ENCODE measurements at places on chromosomes 4 and X. TPM values are rescaled to one million over a fixed set of nuclear protein-coding genes. Genes with fewer than 3 reads are reported as not detected.
A peak's percentile ranks its signal among the peaks of the same experiment; 100 is the strongest.

The MAGEA12 gene
- polyA plus RNA-seq, result not detected

The GPR78 gene
- polyA plus RNA-seq, result 0.08 TPM

The IQCM gene
- not detected for polyA plus RNA-seq

The PHOX2B gene
- polyA plus RNA-seq, result not detected

The FAM156B gene
- polyA plus RNA-seq, result 19.4 TPM

The AADAT gene
- polyA plus RNA-seq, result 17.3 TPM

The GRSF1 gene
- 160 TPM for polyA plus RNA-seq

The FGFBP2 gene
- 0.29 TPM for polyA plus RNA-seq

The FGF16 gene
- 3.6 TPM for polyA plus RNA-seq

The ZNF630 gene
- 1.8 TPM for polyA plus RNA-seq

The LGI2 gene
- polyA plus RNA-seq, result 8.6 TPM

The SAT1 gene
- polyA plus RNA-seq, result 36.2 TPM

DNA sequence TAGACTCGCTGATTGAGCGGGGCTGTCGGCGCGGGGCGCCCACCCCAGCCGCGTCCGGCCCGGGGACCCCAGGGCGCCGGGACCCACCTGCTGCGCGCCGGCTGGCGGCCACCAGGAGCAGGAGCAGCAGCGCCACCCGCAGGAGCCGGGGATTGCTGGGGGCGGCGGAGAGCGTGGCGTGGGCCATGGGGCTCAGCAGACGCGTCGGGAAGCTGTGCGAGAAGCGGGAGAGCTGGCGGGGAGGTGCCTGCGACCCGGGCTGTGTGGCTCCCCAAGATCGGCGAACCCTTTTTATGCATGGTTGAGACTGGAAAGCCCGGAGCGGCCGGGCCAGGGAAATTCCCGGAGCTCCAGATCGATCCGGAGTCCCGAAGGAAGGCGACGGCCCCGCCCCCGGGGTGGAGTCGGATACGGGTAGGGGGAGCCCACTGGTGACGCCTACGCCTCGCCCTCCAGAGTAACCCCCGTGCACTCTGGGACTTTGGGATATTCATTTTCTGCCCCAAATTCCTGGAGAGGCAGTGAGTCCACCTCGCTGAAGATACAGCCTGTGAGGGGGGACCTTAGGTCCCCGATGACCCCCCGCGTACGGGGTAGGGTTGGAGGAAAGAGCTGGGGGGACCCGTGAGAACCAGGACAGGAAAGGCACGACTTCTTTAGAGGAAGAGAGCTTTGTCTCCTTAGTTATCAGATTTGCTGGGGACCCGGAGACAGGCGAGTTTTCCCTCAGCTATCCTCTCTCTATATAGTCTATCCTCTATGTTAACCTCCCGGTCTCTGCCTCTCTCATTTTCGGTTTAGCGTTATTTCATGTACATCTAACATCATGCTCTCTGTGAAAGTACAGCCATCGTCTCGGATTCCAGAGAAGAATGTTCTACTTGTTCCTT, at the start of gene CXCL3:
Gene CXCL3 (minus strand): TSS at position 265 of the 890 bp plus-strand sequence. CDS start 78 bp downstream, at position 187.
- DNase-seq, result peak; percentile 43

DNA sequence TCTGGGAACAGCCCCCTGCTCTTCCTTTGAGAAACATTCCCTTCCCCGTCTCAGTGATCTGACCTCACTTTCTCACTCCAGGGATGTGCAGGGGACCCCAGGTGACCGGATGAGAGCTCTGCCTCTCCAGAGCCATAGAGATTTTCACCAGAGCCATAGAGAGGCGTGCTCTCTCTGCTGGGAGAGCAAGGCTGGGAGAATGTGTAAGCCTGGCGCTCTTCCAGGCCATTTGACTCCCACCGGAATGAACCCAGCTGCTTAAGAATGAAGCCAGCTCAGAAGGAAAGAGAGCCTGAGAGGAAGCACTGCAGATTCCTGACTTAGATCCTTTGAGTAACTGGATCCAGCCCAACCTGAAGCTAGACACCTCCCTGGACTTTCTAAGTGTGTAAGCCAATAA, 106.4 kb downstream of the DHX15 start:
- peak; percentile 84 for DNase-seq

DNA sequence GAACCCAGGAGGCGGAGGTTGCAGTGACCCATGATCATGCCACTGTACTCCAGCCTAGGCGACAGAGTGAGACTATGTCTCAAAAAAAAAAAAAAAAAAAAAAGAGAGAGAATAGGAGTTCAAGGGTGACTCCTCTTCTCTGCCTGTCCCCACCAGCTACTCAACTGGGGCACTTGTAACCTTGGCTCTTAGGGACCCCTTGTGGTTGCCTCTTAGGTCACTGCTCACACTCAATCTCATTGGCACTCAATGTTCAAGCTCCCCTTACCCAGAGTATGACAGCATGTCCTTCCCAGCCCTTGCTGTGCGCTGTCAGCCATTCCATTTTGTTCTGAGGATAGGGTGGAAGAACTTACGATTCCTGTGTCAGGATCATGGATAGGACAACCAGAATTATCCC, 82.4 kb upstream of the BEND4 start:
- no peak for DNase-seq

DNA sequence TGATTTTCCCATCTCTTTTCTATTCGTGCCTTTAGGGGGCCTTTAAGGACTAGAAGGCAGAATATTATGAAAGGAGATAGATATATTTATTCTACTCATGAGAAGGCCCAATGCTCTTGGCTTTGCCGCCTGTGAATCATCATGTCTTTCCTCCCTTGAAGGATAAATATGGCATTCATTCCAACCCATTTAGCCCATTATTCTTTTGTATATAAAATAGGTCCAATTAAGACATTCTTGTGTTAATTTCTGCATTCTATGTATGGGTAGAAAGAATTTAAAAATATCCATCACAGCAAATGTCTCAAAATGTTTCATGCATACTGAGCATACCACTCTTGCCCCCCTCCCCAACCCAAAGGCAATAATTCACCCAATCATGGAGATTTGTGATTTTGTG, 115.1 kb downstream of the AFF2 start:
- no peak for DNase-seq

- DNase-seq, result no peak
Observed at GRCh38 chr4:126238013-126238412, 923.3 kb downstream of the FAT4 start.

DNA sequence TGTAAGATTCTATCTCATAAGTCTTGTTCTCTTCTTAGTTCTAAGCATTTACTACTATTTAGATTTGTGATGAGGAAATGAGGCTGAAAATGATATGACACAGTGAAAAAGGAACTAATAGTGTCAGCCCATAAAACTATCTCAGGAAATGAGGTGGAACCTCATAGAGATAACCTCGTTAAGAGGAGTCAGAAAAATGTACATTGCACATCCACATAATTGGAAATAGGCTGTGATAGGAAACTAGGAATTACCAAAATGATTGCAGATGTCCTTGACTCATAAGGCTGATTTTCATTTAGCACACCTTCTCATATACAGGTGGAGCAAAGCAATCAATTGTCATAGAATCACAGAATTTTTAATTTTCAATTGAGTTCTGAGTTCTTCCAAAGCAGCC, 26.8 kb downstream of the ANXA10 start:
- DNase-seq, result no peak

DNA sequence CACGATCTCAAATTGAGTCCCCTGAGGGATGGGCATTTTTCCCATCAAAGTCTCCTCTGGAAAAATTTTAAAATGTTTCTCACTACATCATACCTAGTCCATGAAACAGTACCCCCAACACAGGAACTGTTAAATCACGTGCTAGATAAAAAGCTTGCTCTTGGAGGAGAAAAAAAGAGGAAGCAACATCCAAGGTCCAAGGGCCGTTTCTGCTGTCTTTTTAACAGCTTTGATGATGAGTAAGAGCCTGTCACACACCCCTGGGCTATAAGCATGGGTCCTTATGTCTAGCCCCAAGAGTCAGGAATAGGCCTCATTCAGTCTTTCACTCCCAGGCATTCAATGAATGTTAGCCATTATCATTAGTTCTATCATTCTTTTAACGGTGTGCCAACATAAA, 128.9 kb downstream of the SH3KBP1 start:
- no peak for DNase-seq

- no peak for DNase-seq
Observed at GRCh38 chr4:165368114-165368513, 10.7 kb upstream of the CPE start.

DNA sequence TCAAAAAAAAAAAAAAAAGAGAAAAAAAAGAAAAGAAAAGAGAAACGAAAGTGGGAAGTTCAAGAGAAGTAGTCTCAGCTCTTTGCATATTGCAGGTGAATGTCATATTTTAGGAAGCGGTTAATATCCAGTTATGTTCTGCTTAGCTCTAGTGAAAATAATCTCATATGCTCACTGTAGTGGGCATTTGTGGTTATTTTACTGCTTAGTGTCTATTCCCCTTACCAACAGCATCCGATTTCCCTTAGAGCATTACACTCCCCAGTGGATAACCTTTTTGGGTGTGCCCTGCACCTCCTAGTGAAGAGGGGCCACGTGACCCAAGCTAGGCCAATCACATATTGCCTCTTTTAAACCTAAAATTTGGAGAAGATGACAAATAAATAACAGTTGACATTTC, 111.2 kb upstream of the ZNF827 start:
- no peak for DNase-seq

- no peak for DNase-seq
Observed at GRCh38 chrX:86146102-86146501, 2.1 kb upstream of the DACH2 start.

- no peak for DNase-seq
Observed at GRCh38 chr4:139959396-139959795, 194.6 kb downstream of the MAML3 start.

- DNase-seq, result no peak
Observed at GRCh38 chr4:137541876-137542646, 9.8 kb upstream of the PCDH18 start.

DNA sequence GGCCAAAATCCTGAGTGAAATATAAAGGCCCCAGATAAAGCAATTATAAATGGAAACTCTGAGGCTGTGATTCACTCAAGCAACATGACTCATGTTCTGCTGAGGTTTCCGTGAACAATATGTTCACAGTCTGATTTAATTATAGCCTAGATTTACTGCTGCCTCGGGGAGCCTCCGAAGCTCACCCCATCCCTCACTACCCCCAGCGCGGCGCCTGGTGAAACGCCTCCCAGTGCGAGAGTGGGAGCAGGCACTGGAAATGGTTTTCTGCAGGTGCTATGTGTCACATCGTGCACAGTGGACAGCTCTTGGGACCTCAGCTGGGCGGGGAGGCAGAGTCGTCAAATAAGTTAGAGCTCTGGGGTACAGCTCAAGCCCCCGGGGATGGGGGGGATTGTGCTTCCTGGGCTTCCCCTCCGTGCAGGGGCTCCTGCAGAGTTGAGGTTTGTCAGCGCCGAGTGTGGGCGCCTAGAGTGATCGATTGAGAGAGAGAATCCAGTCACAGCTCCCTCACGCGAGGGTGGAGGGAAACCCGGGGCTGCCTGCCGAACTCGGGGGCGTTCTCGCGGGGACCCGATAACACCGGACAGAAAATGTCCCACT, 110.6 kb downstream of the PHKA2 start:
- peak; percentile 30 for DNase-seq

DNA sequence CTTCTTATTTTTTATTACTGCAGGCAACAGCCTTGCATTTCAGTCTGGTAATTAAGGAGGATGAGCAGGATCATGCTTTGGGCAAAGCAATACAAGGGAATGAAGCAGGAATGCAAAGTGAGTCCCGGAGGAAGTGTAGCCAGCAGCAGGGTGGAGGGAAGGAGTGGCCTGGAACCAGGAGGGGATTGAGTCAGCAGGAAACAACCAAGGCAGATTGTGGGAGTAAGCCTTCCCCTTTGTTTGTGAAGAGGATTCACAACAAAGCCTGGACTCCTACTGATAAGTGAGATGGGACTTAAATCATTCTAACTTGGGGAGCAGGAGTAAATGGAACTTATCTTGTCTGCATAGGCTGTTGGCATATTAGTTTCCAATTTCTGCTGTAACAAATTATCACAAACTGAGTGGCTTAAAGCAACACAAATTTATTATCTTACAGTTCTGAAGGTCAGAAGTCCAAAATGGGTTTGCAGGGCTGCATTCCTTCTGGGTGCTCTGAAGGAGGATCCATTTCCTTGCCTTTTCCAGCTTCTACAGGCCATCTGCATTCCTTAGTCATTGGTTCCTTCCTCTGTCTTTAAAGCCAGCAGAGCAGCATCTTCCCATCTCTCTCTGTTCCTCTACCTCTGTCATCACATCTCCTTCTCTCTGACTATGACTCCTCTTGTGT, 93.2 kb upstream of the AP1S2 start:
- DNase-seq, result no peak

DNA sequence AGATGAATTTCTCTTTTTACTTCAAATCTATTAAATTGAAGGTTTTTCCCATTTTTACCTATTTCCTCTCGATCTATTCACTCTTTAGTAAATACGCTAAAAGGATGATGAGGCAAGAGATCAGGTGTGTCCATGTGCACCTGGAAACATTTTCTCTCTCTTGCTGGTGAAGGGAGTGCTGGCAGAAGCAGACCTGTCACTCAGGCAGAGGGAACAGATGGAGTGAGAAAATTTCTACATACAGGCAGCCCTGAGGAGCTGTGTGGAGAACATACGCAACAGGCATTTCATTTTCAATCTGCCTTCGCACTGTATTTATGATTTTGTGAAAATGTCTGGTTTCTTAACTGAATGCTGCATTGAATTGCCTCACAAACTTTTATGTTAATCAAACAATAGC, 249.5 kb downstream of the GPM6A start:
- DNase-seq, result no peak

DNA sequence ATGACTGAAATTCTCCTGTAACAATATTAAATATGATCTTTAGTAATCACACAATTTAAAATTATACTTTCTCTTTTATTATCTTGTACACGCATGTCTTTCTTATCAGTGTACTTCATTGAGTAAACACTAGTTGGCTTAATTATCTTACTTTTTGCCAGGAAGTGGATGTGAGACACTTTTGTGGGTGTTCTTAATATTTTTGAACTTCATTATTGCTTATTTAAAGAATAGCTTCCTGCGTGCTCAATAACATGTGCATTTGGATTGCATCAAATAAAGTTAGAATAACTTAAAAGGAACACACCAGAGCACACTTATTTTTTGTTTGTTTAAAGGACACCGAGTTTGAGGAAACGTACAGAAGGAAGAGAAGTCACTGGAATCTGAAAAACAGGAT, 128.5 kb upstream of the VEGFC start:
- DNase-seq, result no peak

DNA sequence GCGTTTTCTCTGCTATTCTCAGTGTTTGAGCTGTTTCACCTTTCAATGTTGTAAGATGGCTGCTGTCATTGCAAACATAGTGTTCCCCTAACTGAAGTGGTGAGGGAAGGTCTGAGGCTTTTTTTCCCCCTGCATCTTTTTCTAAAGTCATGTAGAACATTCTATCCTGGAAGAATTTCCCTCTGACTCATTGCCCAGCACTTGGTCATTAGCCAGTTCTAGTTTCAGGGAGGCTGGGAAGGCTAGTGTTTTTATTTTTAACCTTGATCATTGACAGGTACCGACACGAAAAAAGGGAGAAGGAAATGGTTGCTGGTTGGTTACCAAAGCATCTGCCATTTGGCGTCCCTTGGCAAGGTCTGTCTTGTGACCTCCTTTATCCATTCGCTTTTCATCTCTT, 6.6 kb downstream of the LANCL3 start:
- DNase-seq, result no peak

Measured in muscle of back (tissue), 13 donors.